ENCODE measurements at places on chromosomes 13 and 19.

DNA sequence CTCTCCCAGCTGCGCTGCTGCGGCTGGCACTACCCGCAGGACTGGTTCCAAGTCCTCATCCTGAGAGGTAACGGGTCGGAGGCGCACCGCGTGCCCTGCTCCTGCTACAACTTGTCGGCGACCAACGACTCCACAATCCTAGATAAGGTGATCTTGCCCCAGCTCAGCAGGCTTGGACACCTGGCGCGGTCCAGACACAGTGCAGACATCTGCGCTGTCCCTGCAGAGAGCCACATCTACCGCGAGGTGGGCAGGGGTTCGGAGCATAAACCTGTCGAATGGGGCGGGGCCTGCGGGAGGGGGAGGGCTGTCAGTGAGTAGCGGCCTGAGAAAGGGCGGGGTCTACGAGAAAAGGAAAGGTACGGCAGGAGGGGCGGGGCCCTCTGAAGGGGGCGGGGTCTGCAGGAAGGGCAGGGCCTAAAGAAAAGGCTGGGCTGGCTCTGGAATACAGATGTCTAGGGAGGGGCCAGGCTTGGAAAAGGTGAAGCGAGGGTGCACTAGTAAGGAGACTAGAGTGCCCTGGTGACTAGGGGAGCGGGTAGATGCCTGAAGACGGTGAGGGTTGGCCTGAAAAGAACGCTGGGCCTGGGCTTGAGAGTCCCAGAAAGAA is 3.6 kb downstream of the CD37 start:
- DNase-seq: peak; percentile 47

DNA sequence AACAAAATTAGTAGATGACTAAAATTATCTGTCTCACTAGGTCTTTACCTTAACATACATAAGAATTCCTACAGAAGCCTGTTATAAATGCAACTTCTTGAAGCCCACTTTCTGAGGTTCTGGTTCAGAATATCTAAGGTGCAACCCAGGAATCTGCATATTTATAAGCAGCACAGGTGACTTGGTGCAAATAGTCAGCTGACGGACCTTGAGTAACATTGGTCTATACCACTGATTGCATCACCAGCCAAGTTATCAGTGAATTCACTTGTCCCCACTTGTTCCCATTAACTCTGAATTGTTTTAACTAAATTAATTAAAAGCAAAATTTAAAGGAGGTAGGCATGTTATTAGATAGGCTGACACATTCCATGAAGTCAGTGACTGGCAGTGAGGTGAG is 109.9 kb downstream of the FRY start:
- no peak for DNase-seq

DNA sequence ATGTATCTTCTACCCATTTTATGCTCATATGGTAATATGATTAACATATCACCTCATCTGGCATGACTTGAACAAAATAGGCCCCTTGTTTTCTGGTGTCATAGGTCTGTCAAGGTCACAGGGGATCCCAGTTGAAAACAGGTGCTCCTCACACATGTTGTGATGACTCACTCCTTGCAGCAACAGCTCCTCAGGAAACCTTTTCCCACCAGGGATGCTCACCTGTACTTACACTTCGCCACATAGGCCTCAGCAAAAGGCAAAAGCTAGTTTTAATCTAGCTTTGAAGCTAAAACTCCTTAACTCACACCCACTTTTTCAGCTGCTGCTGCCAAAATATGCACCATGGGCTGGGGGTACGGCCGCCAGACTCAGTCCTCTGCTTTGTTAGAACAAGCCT is 110.0 kb upstream of the SOX21 start:
- DNase-seq: no peak

GRCh38 chr13:106530171-106530851 is 5.2 kb downstream of the EFNB2 start:
- DNase-seq: peak; percentile 58

- no peak for DNase-seq
These were observed 192.7 kb downstream of the LHFPL6 start for GRCh38 chr13:39410096-39410901.

DNA sequence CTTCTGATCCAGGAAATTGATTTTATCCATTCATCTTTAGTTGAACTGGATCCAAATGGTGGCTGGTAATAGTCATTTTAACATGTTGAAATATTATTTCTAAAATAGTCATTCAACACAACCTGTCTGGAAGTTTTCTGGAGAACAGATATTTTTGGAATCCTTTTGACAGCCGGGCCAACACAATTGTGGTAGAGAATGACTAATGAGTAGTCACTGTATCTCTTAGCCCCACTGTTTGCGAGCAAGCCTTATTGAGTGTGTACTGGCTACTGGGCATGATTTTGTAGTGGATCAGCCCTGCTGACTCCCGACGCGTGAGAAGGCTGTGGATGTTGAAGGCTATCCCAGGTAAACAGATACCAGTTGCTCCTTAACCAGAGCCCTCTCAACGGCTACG is 383.4 kb downstream of the ZNF536 start:
- no peak for DNase-seq
